ENCODE measurements at places on chromosomes 11 and 22.

DNA sequence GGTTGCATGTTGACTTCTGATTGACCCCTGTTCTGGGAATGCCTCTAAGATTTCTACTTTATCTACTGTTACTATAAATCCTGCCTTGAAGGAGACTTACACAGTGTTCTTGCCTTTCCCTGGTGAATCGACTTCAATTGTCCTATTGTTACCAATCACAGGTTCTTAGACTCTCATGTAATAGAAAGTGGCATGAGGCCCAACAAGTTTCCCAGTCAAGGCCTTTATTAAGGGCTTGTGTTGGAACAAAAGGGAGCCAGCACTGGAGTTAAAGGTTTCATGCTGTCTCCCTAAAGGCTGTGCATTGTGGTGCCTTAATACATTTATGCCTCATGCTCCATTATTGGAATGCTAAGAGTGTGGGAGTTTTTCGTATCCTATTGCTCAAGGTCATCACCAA lies 23.3 kb downstream of the MS4A2 start:
- H3K27me3 ChIP-seq, result no peaks in the 10 kb centered on the region
- H3K27ac ChIP-seq, result no peak overlapping the region
- H3K4me3 ChIP-seq, result no peak overlapping the region
- no peak for DNase-seq

DNA sequence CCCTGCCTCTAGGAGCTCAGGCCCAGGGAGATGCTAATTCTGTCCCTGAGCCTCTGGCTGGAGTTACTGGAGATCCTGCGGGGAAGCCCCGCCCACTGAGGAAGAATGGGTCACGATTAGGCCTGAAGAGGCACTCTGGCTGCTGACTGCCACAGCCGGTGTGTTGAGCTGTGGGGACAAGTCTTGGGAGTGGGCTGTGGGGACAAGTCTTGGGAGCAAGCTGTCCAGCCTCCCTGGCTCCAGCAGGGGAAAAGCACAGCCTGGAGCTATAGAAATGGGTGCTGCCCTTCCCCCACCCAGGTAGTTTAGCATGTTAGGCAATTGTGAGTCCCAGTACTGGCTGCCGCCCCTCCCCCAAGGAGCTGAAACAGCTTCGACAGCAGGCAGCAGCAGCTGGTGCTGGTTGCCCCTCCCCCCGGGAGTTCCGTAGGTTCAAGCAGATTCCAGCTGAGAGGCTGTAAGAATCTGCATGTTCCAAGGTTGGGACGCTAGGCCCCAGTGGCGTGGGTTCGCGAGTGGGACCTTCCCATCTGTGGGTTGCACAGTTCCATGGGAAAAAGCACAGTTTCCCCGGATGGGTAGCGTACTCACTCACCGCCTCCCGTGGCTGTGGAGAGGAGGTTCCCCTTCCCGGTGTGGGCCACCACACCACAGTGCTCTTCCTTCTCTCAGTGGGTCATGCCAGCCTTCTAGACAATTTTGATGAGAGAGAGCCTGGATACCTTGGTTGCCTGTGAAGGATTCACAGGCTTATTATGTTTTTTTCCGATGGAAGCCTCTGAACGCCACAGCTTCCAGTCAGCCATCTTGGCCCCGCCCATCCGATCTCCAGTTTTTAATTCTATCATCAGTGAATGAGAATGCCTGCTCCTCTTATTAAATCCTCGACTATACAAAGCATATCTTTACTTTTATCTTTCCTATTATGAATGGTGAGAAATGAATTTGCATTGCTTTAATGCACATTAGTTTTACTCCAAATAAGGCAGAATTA lies 61.5 kb downstream of the MSANTD4 start:
- no peaks in the 10 kb centered on the region for H3K27me3 ChIP-seq
- H3K4me1 ChIP-seq, result peaks cover 6% of the 10 kb centered on the region
- peak overlapping the region; percentile 14 for H3K27ac ChIP-seq
- no peak overlapping the region for H3K4me3 ChIP-seq
- H3K36me3 ChIP-seq, result no peaks in the 10 kb centered on the region
- DNase-seq, result no peak

GRCh38 chr22:32200752-32201151 lies 4.1 kb downstream of the RFPL2 start:
- peaks cover 16% of the 10 kb centered on the region for H3K27me3 ChIP-seq
- H3K4me1 ChIP-seq, result no peaks in the 10 kb centered on the region
- no peak overlapping the region for H3K27ac ChIP-seq
- no peak overlapping the region for H3K4me3 ChIP-seq
- no peak for DNase-seq
- H3K36me3 ChIP-seq, result no peaks in the 10 kb centered on the region

GRCh38 chr11:123253911-123254310 lies 58.9 kb upstream of the CLMP start:
- no peak overlapping the region for H3K27ac ChIP-seq
- peaks cover 2% of the 10 kb centered on the region for H3K27me3 ChIP-seq
- no peak overlapping the region for H3K4me3 ChIP-seq
- no peak for DNase-seq
- H3K4me1 ChIP-seq, result peaks cover 12% of the 10 kb centered on the region

- no peak for DNase-seq
- no peak overlapping the region for H3K4me3 ChIP-seq
These were observed 51.5 kb upstream of the RPS13 start for GRCh38 chr11:17129003-17129402.

DNA sequence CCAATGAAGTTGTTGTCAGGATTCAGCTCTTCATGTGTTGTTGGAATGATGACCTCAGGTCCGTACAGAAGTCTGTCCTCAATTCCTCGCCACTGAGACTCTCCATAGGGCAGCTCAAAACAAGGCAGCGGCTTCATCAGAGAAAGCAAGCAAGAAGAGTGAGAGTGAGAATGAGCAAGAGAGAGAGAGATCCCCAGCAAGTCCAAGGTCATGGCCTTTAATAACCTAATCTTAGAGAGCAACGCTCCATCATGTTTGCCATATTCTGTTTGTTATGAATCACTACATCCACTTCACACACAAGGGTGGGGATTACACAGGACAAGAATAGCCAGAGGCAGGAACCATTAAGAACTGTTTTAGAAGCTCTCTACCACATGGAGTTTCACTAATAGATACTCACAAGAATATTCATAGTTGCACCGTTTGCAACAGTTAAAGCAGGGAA lies 23.3 kb upstream of the MMP7 start:
- no peak for DNase-seq
- no peak overlapping the region for H3K4me3 ChIP-seq
- no peaks in the 10 kb centered on the region for H3K36me3 ChIP-seq
- H3K27ac ChIP-seq, result no peak overlapping the region
- H3K27me3 ChIP-seq, result no peaks in the 10 kb centered on the region

DNA sequence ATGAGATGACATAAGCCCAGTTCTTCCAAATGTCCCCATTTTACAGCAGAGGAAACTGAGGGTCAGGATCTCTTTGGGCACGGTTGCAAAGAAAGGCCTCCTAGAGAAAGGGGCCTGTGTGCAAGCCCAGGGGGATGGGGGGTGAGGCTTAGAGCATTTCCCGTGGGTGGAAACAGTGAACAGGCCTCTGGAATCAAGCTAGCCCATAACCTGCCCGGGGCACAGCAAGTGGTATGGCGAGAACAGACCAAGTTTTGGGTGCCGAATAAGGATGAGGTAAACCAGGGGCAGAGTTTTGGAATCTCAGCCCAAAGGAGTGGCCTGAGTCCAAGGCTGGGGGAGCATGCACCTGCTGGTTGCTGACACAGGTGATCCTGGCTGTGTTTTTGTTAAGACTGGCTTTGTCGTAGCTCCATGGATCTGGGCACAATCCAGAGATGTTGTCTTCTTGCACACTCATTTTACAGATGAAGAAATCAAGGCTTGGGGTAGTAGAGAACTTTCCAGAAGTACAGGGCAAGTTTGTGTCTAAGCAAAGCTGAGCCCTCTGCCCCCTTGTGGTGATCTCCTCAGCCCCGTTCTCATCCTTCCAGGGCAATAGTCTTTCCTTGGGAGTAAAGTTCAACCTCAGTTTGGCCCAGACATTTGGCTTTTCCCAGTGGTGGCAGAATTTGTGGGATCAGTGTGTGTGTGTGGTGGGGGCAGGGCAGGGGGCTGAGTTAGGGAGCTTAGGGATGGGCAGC lies 53.5 kb upstream of the MYEOV start:
- H3K27ac ChIP-seq, result no peak overlapping the region
- H3K36me3 ChIP-seq, result no peaks in the 10 kb centered on the region
- no peak overlapping the region for H3K4me3 ChIP-seq
- DNase-seq, result no peak

DNA sequence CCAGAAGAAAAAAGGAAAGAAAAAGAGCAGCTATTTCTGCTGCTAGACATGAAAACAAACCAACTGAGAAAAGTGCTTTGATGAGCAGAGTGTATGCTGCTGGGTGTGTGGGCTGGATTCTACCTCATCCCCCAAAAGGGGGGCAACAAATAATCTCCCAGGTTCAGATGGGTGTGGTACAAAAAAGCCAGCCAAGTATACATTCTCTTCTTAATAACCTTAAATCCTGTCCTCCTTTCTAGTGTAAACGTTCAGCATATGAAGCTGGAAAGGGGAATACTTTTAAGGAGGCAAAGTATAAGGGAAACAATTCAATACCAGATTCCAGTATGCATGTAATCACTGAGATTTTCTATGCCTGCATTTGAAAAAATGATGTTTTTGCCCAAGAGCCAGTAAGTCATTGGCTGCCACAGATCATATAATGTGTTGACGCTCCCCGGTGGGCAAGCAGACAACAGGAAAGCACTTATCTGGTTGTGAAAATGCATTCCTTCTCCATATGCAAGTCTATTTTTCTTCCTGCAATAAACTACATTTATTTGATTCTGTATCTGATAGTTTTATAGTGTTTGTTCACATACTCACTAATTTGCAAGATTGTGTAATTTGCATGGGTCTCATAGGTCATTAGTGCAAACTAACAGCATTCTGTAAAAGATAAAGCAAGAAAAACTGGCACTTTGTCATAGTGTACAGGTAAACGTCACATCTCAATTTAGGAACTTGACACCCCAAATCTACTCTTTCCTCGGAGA lies 201.1 kb downstream of the CADM1 start:
- H3K27me3 ChIP-seq, result no peaks in the 10 kb centered on the region
- no peaks in the 10 kb centered on the region for H3K36me3 ChIP-seq
- no peak for DNase-seq
- no peak overlapping the region for H3K4me3 ChIP-seq
- H3K4me1 ChIP-seq, result peaks cover 4% of the 10 kb centered on the region
- H3K27ac ChIP-seq, result no peak overlapping the region

GRCh38 chr11:116182356-116182966 lies 590.3 kb downstream of the BUD13 start:
- no peak for DNase-seq
- H3K4me1 ChIP-seq, result peaks cover 5% of the 10 kb centered on the region
- H3K36me3 ChIP-seq, result no peaks in the 10 kb centered on the region
- no peak overlapping the region for H3K27ac ChIP-seq

DNA sequence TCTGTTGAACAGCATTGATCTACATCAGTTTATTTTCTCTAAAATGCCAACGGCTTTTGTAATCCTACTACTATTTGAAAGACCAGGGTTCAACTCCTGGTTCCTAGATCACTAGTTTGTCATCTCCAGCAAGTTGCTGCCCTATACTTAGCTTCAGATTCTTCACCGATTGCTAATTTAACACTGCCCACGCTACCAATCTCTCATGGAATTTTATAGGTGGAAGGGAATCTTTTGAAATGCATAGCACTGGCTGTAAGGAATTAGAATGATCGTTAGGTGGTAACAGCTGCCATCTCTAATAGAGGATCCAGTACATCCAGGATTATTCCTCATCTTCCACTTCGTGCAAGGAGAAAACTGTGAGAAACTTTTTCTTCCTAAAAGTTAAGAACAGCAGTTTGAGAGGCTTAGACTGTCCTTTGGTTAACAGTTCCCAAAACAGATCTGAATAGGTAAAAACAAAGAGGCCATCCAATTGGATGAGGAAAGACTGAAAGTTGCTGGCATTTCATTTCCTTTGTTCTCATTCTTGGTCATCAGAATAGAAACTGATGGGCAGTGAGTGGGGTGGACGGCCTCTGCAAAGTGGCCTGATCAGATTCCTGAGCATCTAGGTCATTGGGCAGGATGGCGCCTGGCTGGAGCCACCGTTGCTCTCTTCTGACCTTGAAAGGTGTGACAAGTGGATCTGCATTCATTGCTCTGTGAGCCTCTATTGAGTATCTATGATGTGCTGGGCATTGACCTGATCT lies 236.3 kb upstream of the SORL1-AS1 start:
- H3K27me3 ChIP-seq, result no peaks in the 10 kb centered on the region
- peak overlapping the region; percentile 21 for H3K27ac ChIP-seq
- no peaks in the 10 kb centered on the region for H3K36me3 ChIP-seq
- H3K4me3 ChIP-seq, result no peak overlapping the region
- DNase-seq, result no peak

- no peaks in the 10 kb centered on the region for H3K4me1 ChIP-seq
- H3K27me3 ChIP-seq, result peaks cover 25% of the 10 kb centered on the region
- H3K36me3 ChIP-seq, result no peaks in the 10 kb centered on the region
- H3K4me3 ChIP-seq, result no peak overlapping the region
- no peak for DNase-seq
These were observed 109.8 kb upstream of the FGF3 start for GRCh38 chr11:69928975-69929374.

DNA sequence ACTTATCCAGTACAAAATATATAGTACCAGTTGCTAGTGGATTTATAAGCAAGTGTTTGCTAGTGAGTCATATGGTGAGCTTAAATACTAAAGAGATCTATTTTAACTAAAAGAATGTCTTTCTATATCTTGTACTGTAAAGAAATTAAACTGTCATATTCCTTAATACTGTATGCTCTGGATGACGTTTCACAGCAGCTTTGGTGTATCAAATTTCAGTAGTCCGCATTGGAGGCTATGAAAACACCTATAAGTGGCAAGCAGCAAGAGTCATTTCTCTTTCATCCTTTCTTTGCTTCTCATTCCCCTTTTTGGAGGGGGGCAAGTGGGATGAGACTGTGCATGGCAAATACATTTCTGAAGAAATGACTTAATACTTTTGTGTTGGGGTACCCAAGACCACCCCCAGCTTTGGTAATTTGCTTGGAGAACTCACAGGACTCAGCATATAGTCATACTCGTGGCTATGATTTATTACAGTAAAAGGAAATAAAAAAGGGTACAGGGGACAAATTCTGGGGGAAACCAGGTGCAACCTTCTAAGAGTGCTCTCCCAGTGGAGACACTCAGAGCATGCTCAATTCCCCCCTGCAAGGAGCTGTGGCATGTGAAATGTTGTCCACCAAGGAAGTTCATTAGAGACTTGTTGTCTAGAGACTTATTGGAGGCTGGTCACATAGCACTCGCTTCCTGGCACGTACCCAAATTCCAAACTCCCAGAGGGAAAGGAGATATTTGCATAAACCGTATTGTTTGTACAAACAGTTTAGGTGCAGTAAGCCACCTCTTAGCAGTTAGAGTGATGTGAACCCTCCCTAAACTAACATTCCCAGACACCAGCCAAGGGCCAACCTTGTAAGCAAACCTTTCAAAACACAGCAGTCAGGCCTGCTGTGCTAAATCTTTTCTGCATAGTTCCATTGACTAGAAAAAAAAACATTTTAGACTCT lies 210.8 kb downstream of the PGR start:
- peaks cover 3% of the 10 kb centered on the region for H3K4me1 ChIP-seq
- no peak for DNase-seq
- H3K27ac ChIP-seq, result no peak overlapping the region
- no peaks in the 10 kb centered on the region for H3K36me3 ChIP-seq
- no peak overlapping the region for H3K4me3 ChIP-seq
